ENCODE measurements at places on chromosomes 16 and 17.

- DNase-seq = no peak
These were observed 16.0 kb downstream of the COG7 start for GRCh38 chr16:23436951-23437350.

DNA sequence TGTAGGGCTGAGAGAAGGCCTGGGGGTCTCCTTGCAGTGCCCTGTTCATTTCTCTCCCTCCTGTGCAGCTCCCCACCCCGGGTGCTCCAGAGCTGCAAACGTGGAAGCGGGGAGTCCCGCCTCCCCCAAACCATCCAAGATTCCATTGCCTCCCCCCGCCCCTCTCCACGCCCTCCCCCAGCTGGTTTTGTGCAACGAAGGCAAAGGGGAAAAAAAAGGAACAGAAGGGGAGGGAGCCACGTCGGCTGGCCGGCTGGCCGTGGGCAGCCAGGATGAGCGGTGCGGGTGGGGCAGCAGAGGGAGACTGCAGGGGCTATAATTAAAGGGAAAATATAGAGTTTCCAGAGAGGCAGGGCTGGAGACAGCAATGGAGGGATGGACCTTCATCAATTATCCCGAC, 1.7 kb upstream of the COL1A1 start:
- DNase-seq = no peak

DNA sequence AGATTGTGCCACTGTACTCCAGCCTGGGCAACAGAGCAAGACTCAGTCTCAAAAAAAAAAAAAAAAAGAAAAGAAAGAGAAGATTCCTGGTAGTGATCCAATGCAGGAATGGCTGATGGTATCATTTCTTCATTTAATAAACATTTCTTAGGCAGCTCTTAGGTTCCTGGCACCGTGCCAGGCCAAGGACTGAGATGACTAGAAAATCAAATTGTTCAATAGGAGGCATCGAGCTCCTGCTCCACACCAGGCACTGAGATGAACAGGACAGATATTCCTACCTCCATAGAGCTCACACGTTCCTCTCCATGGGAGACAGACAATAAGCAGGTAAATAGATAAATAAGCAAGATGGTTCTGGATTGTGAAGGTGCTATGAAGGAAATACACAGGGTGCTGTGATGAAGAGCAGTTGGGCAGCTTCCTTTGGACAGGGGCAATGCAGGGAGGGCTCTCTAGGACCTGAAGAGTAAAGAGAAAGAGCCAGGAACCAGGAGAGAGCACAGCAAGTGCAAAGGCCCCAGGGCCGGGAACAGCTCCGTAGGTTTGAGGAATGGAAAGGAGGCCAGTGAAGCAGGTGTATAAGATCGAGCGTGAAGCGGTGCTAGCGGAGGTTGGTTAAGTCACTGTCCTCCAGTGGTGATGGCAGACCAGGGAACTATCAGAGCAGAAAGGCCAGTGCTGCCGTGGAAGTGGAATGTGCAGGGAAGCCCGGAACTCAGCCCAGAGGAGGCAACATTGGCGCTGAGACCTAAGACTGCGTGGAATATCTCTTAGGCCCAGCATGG, 26.5 kb upstream of the CRHR1 start:
- DNase-seq = peak; percentile 8

DNA sequence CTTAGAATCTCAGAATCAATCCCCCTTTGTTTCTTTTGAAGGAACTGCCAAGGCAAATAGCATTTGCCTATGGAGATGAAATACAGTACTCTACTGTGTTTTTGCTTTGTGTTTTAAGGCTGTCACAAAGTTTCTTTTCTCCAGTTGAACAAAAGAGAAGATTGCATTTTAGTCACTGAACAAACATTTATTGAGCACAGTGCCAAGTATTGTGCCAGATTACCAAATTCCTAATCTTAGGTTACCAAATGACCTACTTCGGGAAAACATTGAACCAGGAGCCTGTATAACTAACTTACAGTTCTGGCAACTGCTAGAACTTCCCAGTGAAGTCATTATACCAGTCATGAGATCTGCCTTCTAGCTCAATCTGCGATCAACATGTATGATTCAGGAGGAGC, 3.0 kb upstream of the UBB start:
- no peak for DNase-seq

DNA sequence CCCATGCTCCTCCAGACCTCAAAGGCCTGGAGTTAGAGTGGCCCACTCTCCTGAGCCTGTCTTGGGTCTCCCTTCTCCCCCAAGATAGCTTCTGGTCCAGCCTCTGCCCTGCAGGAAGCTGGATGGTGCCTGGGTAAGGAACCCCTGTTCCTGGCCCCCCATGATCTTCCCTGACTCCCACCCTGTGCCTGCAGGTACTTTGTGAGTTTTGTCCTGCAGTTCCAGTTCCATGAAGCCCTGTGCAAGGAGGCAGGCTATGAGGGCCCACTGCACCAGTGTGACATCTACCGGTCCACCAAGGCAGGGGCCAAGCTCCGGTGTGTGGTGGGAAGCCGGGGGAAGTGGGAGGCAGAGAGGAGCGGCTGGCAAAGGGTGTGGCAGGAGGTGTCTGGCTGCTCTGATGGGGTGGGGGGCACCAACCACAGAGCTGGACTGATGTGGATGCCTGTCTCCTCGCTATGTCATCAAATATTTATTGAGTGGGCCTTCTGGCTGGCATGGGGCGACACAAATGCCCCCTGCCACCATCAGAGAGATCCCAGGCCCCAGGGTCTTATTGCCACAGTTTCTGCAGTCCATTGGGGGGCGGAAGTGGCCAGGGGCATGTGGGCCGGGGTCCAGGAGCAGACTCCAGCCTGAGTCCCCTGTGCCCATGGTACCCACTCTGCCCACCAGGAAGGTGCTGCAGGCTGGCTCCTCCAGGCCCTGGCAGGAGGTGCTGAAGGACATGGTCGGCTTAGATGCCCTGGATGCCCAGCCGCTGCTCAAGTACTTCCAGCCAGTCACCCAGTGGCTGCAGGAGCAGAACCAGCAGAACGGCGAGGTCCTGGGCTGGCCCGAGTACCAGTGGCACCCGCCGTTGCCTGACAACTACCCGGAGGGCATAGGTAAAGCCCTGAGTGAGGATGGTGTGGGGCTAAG, 7.1 kb downstream of the ACE start:
- DNase-seq = no peak

DNA sequence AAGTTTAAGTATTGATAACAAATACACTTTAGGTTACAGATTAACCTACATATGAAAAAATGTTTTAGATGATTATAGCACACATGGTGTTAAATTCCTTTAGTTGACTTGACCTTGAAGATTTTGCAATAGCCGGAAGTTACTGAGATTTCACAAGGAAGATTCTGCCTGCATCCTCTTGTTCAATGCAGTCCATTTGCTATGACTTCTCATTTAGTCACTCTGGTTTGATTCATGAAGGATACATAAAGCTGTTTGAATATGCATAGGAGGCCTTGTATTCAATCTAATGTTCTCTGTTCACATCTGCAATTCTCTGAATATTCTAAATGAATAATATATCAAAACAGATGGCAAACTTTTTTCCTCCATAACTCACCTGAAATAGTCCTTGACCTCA, 870.2 kb upstream of the GOT2 start:
- DNase-seq = no peak

- DNase-seq = no peak
These were observed 51.5 kb downstream of the NOL11 start for GRCh38 chr17:67769231-67769630.

GRCh38 chr16:89422527-89422904, 67.8 kb downstream of the ANKRD11 start:
- peak; percentile 69 for DNase-seq

- DNase-seq = no peak
These were observed 245.2 kb upstream of the CCL2 start for GRCh38 chr17:34009912-34010311.

DNA sequence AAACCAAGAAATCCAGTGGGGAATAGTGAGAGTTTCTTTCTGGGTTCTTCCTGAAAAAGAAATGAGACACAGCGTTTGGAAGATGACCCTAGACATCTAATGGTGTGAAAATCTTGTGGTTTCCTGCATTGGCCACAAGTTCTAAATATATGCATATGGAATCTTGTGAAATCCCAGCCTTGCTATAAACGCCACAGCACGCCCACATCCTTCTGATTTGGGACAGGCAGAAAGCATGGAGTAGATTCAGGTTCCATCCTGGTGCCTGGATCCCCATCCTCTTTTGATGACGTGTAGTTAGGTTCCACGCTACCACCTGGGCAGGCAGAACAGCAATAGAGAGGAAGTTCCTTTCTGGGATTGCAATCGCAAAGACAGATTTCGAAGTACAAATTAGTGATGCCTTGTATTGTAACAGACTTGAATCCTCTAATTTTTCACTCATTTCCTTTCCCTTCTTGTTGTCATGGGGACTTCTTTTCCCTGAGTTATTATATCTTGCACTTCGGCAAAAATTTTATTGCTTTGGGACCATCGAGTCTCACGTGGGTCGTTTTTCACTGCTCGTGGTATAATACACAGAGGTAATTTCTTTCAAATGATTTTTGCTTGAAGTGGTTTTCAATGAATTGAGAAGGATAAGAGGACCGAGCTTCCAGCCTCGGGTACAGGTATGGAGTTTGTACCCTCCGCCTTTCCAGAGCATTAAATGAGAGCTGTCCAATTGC, 37.6 kb downstream of the HS3ST4 start:
- DNase-seq = no peak

DNA sequence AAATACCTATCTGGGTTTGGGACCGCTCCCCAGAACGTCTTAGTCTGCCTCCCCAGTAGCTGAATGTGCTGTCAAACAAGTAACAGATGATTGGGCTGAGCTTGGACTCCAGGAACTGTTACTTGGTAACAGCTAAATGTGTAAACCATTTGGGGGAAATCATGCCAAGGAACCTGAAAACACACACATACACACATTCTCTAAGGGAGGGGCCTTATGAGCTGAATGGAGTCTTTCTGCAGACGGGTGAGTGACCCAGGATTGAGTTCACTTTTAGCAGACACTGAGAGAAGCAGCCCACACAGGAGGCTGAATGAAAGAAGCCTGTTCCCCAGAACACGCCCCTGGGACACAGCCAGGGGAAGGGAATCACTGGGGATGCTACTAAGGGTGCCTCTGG, 1.6 kb downstream of the ACLY start:
- no peak for DNase-seq

DNA sequence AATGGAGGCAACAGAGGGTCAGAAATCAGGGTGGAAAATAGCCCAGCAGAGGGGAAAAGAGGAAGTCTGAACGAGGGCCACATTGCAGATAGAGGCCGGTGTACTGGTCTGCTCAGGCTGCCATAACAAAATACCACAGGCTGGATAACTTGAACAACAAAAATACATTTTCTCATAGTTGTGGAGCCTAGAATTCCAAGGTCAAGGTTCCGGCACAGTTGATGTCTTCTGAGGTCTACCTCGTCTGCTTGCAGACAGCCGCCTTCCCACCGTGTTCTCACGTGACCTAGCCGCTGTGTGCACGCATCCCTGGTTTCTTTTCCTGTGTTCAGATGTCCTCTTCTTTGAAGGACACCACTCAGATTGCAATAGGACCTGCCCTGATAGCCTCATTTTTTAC, 249.4 kb downstream of the WWOX start:
- no peak for DNase-seq

GRCh38 chr16:78368121-78369102, 269.0 kb downstream of the WWOX start:
- no peak for DNase-seq

DNA sequence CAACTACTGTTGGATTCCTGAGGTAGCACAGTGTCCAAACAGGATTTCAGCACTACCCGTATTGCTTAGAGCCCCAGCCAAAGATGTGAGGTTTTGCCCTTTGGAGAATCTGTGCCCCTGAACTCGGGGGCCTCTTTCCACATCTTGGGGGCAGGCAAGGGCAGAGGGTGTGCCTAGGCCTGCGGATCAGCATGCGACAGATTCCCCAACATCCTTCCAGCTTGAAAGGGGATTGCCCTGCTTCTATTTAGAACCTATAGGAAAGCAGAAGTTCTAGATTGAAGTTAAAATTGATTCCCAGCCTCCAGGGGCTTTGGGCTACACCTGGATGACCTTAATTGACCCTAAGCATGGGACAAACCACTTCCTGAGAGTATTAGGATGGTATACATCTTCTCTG, 19.6 kb downstream of the NOD2 start:
- DNase-seq = no peak

GRCh38 chr16:9408297-9408878, 316.9 kb downstream of the HAPSTR1 start:
- DNase-seq = no peak

GRCh38 chr16:52631711-52632110, 84.8 kb upstream of the TOX3 start:
- no peak for DNase-seq

GRCh38 chr17:20257798-20258197, 209.5 kb downstream of the LGALS9B start:
- DNase-seq = no peak

DNA sequence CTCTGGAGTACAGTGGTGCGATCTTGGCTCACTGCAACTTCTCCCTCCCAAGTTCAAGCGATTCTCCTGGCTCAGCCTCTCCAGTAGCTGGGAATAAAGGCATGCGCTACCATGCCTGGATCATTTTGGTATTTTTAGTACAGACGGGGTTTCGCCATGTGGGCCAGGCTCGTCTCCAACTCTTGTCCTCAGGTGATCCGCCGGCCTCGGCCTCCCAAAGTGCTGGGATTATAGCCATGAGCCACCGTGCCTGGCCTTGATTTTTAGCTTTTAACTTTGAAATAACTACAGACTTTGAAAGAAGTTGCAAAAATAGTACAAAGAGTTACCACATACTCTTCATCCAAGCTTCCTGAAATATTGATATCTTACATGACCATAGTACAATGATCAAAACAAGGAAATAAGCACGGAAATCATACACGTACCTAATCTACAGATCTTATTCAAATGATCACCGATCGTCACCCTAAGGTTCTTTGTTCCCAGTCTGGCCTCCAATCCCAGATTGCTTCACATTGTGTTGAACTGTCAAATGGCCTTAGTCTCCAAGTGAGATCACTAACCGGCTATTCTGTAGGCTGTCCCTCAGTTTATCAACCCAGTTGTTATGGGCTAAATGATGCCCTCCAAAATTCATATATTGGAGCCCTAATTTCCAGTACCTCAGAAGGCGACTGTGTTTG, 18.4 kb downstream of the NPIPA1 start:
- no peak for DNase-seq

GRCh38 chr17:76147211-76148014, 6.4 kb upstream of the FOXJ1 start:
- DNase-seq = no peak

DNA sequence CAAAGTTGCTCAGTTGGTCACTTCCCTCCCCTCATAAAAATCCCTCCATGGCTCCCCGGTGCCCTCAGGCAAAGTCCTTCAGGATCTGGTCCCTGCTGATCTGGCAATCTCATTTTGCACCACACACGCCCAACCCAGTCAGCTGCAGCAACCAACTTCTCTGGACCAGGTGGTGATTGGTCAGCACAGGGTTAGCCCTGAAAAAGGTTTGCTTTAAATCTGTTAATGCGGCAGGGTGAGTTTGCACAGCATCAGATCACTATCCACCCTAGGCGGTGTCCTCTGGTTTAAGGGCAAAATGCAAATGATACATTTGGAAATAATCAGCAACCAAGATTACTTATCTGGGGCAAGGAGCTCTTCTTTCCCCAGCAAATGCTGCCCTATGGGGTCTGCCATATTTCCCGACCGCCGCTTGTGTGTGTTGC, 42.9 kb upstream of the TNRC6C start:
- no peak for DNase-seq

Data from stimulated activated CD4-positive, alpha-beta T cell treated with anti-CD3 and anti-CD28 coated beads, Interleukin-15, amount 100 ng/mL, for 24 hours (primary cell).